ENCODE measurements at places on chromosomes 11 and 22.

DNA sequence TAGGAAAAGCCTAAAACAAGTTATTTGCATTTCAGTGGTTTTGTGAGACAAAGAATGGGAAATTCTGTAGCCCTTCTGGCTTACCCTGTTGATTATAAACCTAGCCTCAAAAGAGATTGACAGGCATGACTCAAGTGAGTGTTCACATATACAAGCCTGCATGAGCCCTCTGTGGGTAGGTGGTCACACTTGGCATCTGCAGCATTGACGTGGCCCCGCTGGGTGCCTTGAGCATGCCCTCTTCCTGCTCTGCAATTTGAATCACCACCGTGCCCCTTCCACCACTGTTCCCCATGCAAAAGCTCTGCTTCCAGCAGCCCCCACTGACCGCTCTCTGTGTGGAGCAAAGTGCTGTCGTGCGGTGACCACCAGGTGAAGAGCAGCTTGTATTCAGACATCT lies 21.0 kb upstream of the ADSL start:
- DNase-seq: no peak

DNA sequence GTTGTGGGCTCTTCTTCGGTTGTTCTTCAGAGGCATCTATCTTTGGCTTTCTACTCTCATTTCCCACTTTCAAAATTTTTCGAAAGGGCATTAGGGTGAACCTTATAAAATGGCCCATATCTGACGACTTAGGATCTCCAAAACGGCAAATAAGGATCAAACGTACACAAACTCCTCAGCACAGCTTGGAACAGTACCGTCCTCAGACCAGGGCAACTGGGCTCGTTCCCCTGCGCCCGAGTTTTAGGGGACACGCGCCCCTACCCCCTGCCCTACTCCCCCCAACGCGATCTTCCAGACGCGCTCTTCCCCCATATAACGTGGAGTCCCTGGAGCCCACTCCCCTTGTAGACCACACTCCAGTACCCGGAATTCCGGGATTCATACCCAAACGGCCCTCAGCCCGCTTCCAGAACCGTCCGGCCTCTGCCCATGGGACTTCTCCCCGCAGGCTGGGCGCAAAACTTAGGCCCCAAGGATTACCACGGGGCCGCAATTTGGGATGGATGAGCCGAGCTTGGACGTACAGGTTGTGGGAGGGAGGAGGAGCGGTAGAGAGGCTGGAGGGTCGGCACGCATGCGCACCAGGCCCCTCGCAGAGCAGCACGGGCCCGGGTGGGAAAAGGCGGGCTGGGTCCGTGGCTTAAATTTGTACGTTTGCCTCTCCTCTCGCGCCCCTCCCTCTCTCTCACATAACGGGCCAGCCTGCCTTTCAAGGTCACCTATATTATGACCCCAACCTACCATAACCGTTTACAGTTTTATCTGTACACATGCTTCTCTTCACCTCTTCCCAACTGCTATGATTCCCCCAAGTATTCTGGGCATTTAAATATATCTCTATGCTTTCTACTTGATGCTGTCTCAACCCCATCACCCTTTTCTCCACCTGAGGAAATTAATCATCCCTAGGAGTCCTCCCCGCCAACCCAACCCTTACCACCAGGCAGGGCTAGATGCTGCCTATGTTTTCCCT lies 3.4 kb downstream of the CCDC89 start:
- DNase-seq: peak; percentile 71

- DNase-seq: no peak
Observed at GRCh38 chr11:108536783-108537182, 38.6 kb upstream of the POGLUT3 start.

DNA sequence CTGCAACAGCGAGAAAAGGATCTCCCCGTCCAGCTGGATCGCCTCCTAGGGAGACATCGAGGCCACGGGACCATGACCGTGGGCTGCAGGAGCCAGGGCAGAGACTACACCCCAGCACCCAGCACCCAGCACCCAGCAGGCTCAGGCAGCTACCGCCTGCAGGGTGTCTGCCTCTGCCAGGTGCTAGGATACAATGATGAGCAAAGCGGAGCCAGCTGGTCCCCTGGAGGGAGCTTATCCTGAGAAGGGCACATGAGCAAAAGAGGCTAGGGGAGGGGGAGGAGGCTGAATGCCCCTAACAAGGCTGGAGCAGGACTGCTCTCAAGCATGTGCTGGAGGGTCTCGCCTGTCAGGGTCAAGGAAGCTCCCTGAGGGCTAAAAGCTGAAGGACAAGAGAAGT lies 4.8 kb upstream of the CASTOR1 start:
- DNase-seq: no peak

DNA sequence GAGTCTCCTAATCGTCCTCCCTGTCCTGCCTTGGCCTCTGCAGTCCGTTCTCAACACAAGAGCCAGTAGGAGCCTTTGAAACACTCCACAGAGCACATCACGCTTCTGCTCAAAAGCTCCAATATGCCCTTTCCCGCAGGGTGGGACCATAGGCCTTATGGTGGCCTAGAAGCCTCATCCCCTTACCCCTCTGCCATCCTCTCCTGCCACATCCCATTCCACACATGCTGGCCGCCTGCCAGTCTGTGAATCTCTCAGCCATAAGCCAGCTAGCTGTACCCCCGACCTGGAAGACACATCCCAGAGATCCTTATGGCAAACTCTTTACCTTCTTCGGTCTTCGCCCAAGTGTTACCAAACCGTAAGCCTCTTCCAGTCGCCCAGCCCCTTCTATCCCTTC lies 157.8 kb downstream of the ENTHD1 start:
- no peak for DNase-seq

GRCh38 chr11:118277312-118277711 lies 13.2 kb upstream of the MPZL2 start:
- no peak for DNase-seq

DNA sequence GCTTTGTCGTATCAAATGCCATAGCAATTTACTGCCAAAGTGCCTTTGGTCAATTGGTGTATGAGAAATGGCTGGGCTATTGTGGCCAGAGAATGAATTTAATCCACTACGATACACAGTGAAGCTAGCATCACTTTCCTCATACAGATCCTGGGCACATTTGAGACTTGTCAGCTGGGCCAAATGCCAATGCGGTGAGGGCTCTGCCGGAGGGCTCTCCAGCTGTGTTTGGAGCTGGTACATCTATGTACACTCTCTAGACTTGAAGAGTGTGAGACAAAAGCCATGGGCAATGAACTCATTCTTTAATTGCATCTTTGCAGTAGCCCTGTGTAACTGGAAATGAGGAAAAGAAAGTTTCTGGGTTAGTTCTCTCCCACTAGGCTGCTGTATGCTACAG lies 1052.9 kb downstream of the NTM start:
- no peak for DNase-seq

DNA sequence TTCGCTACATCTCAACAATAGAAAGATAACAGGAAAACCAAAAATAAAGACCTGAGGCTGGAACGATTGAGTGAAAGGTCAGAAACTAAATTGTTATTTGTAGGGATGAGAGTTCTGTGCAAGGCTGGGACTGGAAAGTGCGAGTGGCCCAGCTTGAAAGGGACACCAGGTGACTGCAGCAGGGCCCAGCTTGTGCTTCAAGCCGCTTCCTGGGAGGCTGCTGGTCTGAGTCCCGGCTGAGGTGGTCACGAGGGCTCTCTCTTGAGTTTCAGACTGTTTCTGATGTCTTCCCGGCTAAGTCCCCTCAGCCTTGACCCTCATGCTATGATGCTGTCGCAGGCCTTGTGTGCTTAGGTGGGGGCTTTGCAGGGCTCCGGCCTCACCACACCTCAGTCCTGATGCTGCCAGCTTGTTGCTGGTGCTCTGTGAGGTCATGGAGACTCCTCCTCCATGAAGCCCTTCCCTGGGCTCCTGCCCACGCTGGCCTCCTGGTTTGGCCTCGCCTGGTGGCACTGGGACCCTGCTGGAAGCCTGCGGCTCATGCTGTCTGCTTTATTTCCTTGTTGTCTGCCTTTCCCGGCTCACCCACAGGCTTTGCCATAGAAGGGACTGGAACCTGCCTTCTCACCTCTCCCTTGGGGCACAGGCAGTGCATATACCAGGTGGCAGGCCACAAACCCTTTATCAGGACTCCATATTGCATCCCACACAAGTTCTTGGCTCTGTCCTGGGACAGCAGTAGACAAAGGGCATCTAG lies 4.0 kb downstream of the BANF1 start:
- no peak for DNase-seq

DNA sequence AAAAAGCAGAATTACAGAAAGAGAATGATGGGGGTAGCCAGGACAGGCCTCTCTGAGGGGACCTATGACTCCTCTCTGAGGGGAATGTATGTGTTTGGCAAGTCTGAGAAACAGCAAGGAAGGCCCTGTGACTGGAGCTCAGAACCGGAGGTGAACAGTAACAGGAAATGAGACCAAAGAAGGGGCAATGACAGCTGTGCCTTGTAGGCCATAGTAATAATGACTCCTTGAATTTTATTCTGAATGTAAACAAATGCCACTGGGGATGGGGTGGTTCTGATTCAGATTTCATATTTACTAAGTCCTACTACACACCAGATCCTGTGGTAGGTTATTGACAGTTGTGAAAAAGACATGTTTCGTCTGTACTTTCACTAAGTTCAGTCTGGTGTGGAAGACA lies 52.8 kb upstream of the APOA1 start:
- DNase-seq: no peak

- no peak for DNase-seq
Observed at GRCh38 chr11:115539844-115540243, 35.6 kb upstream of the CADM1 start.

DNA sequence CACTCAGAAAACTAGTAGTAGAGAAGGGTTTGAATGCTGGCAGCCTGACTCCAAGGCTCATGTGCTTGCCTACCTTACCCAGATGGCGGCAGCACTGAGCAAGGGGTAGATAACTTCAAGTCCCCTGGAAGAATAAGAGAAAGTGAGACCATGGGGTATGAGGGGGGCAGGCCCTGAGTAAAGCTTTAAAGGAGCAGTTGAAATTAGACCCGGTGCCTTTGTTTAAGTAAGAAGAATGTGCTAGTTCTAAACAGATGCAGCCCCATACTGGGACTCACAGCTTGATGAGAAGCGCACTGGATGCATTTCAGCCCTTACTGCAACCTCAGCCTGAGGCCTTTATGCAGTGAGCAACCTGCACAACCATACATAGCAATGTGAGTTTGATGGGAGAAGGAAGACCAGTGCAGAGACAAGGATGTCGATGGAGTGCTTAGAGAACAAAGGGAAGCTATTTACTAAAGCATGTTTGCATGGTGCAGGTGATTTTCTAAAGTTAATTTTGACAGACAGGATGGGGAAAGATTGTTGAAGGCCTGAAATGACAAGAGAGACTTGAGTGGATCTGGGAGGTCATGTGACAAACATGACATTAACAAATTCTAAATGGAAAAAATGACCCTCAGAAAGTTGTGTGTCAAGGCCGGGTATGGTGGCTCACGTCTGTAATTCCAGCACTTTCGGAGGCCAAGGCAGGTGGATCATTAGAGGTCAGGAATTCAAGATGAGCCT lies 27.1 kb upstream of the TMA7B start:
- DNase-seq: no peak

- DNase-seq: no peak
Observed at GRCh38 chr22:30038219-30038618, 42.0 kb upstream of the HORMAD2 start.

DNA sequence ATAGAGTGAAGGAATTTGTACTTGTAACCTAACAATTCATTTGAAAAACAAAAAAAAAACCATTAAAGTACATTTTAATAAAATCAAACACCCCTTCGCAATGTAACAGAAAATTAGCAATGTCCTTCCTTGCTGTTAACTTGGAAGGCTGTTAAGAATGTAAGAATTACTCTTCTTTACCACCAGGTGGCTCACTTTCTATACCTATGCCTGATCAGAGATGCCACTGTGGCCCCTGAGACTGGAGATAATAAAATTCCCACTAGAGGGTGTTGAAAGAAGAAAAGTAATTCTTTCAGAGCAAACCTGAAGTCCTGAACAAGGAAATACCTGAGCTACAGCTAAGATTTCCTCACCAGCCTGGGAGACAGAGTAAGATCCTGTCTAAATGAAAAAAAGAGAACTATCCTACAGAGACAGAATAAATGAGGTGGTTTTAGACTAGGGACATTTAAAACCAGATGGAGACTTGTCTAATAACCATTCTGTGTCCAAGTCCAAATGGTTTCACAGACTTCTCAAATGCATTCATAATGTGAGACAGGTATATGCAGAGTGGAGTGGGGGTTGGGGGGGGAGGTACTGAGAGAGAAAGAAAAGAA lies 1089.3 kb downstream of the FAM181B start:
- DNase-seq: no peak

DNA sequence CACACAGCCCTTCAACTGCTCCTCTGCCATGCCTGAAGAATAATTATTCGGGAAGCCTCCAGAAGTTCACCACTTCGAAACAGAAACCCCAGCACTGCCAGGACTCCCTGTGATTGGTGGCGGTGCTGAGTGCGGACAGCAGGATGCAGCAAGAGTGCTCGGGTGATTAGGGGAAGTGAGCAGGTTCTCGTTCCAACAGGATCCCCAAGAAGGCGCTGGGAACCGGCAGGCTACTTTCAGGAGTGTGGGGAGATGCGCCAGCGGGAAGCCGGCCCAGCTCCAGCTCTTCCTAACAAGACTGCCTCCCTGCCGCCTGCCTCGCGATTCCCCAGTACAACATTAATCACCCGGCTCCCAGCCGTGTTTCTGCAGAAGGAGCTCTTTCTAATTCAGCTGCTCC lies 630.2 kb downstream of the BRD1 start:
- peak; percentile 13 for DNase-seq

GRCh38 chr11:73335204-73335923 lies 27.3 kb downstream of the ARHGEF17 start:
- peak; percentile 39 for DNase-seq

DNA sequence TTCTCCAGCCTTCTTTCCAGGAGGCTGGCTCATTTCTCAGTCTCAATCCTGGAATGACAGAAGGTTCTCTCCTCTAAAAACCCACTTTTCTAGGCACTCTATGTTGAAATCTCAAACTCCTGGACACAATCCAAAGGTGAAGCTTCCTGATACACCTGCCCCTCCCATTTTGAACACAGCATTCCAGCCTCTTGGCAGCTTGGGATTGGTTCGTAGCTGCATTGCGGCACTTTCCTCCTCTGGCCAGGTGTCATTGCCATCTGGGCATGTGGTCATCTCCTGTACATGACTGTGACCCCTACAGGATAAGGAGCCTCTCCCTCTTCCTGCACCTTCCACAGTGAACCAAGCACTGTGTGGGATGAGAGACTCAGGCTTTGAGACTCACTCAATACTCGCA lies 230.2 kb upstream of the B3GAT1 start:
- DNase-seq: no peak

DNA sequence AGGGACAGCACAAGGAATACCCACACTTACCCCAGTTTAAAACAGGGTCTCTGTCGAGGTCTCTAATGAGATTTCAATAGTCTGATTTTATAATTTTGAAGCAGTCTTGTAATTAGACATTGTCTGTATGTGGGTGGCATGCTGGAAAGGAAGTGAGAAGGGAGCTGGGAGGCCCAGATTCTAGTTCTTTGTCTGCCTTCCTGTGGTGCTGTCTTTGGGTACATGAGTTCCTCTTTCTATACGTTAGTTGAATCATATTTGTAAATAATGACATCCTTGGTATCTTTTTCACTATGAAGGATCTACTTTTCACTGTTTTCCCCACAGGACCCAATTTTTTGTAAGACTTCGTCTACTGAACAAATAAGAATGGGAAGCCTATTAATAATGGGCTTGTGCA lies 42.0 kb upstream of the TENM4 start:
- no peak for DNase-seq
